ENCODE measurements at places on chromosomes 11 and 22. TPM values are rescaled to one million over a fixed set of nuclear protein-coding genes. Genes with fewer than 3 reads are reported as not detected.

- no peak for DNase-seq
These were observed 453.1 kb downstream of the NELL1 start for GRCh38 chr11:21122523-21122922.

GRCh38 chr11:119339589-119340334, 921 bp downstream of the C1QTNF5 start:
- DNase-seq, result no peak

DNA sequence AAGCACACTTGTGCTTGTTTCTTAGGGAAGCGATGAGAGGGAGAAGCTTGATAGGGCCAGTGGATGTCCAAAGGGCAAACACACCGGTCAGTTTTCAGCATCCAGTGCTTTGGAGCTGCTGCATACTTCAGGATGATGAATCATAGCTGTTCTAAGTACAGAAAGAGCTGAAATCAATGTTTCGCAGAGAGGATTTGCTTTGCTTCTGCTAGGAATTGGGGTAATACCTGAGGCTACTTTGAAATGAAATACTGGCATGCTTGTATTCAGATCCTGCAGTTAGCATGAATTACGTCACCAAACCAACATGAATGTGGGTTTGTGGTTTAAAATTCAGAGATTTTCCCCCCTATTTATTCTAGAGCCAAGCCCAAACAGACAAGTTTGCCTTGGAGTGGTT, 41.7 kb upstream of the SC5D start:
- DNase-seq, result no peak

DNA sequence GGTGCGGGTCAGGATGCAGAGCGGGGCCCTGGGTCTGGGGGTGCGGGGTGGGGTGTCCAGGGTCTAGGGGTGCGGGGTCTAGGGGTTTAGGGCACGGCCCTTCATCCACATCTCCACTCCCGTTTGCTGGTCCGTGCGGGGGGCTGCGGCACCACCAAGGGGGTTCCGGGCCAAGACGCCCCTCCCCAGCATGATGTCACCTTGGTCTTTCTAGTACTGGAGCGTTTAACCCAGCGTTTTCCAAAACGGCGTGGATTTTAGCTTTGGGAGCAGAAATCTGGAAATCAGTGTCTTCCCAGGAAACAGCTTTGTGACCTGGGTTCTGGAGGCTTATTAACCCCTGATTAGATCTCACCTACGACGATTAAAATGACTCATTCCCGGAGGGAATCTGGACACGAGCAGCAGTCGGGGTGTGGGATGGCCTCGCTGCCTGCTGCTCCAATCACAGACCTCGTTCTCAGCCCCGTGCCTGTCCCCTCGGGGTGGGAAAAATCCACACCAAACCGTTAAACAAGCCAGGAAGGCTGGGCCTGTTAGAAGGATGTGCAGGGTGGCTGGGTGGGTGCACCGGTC, 759 bp downstream of the AP2A2 start:
- no peak for DNase-seq

The OR52D1 gene
- not detected for total RNA-seq

The FOLR1 gene
- total RNA-seq, result 4.3 TPM

The ADM2 gene
- 0.24 TPM for total RNA-seq

The PKNOX2 gene
- total RNA-seq, result 2.8 TPM
